H1 (cell line): ENCODE measurements at places on chromosomes 1 and 21.

DNA sequence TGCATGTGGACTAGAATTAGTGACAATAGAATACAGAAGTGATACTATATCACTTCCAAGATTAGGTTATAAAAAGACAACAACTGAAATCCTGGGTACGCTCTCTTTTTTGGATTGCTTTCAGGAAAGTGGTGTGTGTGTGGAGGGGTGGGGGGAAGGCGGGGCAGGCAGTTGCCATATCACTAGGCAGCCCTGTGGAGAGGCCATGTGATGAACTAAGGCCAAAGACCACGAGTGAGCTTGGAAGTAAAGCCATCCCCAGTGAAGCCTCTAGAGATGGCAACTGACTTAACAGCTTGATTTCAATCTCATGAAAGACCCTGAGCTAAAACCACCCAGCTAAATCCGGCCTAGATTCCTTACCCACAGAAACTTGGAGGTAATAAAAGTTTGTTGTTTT is 6.2 kb upstream of the ASPM start:
- no peak for DNase-seq

GRCh38 chr1:32806910-32807523 is 10.1 kb downstream of the YARS1 start:
- no peak for DNase-seq

GRCh38 chr21:39037807-39038405 is 145.3 kb downstream of the PSMG1 start:
- peak; percentile 78 for DNase-seq

- DNase-seq, result no peak
Measured at GRCh38 chr1:98949166-98949565, 55.5 kb downstream of the PLPPR5 start.

GRCh38 chr21:44517175-44517899 is 22.7 kb downstream of the KRTAP10-1 start:
- DNase-seq, result no peak

DNA sequence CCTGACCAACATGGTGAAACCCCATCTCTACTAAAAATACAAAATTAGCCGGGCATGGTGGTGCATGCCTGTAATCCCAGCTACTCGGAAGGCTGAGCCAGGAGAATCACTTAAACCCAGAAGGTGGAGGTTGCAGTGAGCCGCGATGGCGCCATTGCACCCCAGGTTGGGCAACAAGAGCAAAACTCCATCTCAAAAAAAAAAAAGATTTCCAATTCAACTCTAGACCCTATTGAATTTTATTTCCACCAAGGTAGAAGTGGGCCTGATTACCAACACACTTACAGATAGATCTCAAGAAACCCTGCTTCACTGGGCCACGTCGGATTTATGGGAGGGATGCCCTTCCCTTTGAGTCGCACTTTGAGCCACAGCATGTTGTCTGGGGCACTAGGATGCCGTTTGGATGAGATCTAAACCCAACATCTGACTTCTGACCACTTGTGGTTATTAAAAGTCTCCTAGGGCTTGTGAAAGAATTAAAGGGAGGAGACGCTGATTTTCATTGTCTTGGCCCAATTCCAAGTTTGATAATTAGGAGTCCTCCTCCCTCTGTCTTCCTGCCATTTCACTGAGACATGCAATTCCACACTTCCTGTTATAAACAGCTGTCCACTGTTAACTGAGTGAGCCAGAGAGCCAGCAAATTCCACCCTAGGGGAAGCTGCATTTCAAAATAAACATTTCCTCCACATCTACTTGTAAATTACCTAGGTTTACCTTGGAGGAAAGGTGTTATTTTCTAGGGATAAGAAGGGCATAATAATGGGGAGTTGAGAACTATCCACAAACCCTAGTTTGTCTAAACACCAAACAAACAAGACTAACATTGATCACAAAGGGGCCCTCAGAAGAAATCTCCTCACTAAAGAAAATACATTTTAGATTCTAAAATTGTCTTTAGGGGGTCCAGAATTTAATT is 5.2 kb upstream of the RERE start:
- DNase-seq, result no peak

- DNase-seq, result no peak
Measured at GRCh38 chr1:204509186-204509635, 7.0 kb upstream of the MDM4 start.

- no peak for DNase-seq
Measured at GRCh38 chr1:230464671-230465070, 38.5 kb upstream of the PGBD5 start.

- DNase-seq, result no peak
Measured at GRCh38 chr1:178174539-178174938, 80.6 kb downstream of the RASAL2 start.

- no peak for DNase-seq
Measured at GRCh38 chr1:38297842-38298241, 251.2 kb upstream of the POU3F1 start.
